ENCODE measurements at places on chromosomes 7 and 10.

- no peaks in the 10 kb centered on the region for H3K36me3 ChIP-seq
- peaks cover 10% of the 10 kb centered on the region for H3K27me3 ChIP-seq
- H3K27ac ChIP-seq = no peak overlapping the region
- no peak for DNase-seq
- H3K4me1 ChIP-seq = no peaks in the 10 kb centered on the region
Observed at GRCh38 chr7:54823776-54824175, 64.8 kb upstream of the SEC61G start.

GRCh38 chr7:158074896-158075632 is 512.6 kb downstream of the PTPRN2 start:
- no peaks in the 10 kb centered on the region for H3K4me1 ChIP-seq
- no peak for DNase-seq
- H3K36me3 ChIP-seq = peaks cover 2% of the 10 kb centered on the region

DNA sequence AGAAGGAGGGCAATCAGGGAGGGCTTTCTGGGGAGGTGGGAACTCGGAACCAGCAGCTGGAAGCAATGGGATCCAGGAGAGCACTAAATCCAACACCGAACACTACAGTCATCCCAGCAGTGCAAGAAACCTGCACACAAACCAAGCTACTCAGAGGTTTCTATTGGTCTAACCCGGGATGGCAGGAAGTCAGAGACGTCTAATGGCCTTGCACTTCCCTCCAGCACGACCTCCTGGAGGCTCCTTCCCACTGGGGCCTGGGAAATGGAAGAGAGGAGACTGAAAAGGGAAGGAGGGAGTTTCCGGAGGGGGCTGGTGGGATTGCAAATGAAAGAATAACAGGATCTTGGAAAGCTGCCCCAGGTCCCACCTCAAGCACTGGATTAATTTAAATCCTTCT is 56.3 kb downstream of the TEX36 start:
- peaks cover 23% of the 10 kb centered on the region for H3K27me3 ChIP-seq
- no peak for DNase-seq
- peaks cover 9% of the 10 kb centered on the region for H3K4me1 ChIP-seq
- H3K27ac ChIP-seq = no peak overlapping the region
- H3K4me3 ChIP-seq = no peak overlapping the region

- H3K36me3 ChIP-seq = no peaks in the 10 kb centered on the region
- no peak for DNase-seq
- H3K4me3 ChIP-seq = no peak overlapping the region
Observed at GRCh38 chr10:27699776-27700175, 45.8 kb downstream of the MKX start.

DNA sequence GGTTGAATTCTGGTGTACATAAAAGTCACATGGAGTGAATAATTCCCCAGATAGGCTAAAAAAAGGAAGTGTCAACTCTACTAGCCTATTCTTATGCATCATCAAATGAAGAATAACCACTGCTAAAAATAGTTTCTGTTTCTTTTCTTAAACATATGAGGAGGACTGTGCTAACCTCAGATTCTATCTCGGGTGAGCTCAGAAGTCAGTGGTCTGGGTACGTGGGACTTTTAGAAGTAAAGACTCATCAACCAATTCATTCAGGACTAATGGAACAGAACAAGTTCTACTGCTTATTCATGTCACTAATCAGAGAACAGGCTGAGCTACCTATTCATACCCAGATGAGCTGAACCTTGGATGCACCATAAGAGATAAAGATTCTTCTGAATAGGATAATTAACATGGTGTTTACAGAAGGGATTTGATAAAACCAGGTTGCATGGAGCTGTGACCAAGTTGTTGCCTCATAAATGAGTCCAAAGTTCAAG is 9.5 kb upstream of the ASAH2 start:
- no peak overlapping the region for H3K4me3 ChIP-seq
- H3K27me3 ChIP-seq = peaks cover 35% of the 10 kb centered on the region
- no peaks in the 10 kb centered on the region for H3K4me1 ChIP-seq
- H3K27ac ChIP-seq = no peak overlapping the region
- no peaks in the 10 kb centered on the region for H3K36me3 ChIP-seq
